ENCODE measurements at places on chromosomes 16 and 17. TPM values are rescaled to one million over a fixed set of nuclear protein-coding genes. Genes with fewer than 3 reads are reported as not detected.

BEAN1 gene
- total RNA-seq: not detected

RNF135 gene
- 19.0 TPM for total RNA-seq

PHF23 gene
- 45.4 TPM for total RNA-seq

DNA sequence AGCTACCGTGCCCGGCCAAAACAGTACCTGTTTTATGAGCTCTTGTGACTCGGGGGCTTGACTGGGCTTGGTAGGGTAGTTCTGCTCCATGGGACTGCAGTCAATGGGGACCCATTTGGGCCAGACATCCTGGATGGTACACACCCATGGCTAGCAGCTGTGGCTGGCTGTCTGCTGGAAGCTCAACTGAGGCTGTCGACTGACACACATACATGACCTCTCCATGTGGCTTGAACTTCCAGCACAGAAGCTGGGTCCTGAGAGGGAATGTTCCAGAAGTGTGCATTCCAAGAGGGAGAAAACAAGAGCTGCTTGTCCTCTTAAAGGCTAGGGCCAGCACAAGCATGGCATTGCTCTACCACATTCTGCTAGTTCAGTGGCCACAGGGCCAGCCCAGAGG is 14.9 kb upstream of the NKD1 start:
- H3K4me1 ChIP-seq: no peaks in the 10 kb centered on the region
- no peak for DNase-seq
- no peaks in the 10 kb centered on the region for H3K27me3 ChIP-seq
- no peak overlapping the region for H3K4me3 ChIP-seq
- H3K36me3 ChIP-seq: no peaks in the 10 kb centered on the region
- H3K27ac ChIP-seq: no peak overlapping the region

DNA sequence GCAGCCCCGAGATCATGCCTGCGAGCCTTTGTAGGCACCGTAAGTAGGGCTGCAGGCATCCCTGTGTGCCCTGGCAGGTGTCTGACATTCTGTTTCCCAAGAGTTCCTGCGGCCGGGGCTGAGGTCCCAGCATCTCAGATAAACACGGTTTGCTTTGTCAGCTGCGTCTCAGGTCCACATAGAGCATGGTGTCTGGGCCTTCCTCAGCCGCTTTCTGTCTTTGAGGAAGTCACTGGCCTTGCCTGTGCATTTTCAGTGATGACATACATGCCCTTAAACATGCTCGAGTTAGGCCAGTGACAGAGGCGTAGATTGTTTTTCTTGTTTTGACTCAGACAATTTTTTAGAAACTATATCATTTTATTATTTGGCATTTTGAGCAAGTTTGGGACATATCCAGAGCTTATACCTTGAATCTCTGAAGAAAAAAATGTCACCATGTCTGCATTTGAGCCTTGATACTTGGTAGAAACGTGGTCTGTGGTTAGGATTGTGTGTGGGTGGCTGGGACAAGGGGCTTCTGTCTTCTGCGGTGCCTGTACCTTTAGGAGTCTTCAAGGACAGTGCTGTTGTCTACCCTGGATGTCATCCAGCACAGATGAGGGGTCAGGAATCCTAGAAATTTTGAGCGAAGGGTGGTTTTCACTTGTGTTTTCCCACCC is 105.8 kb downstream of the SNX29 start:
- no peaks in the 10 kb centered on the region for H3K27me3 ChIP-seq
- peaks cover 11% of the 10 kb centered on the region for H3K36me3 ChIP-seq
- DNase-seq: peak; percentile 29
- H3K4me3 ChIP-seq: no peak overlapping the region
- no peaks in the 10 kb centered on the region for H3K4me1 ChIP-seq
